Activated CD4-positive, alpha-beta T cell treated with anti-CD3 and anti-CD28 coated beads, Interleukin-2, amount 50 U/mL, for 16 hours (primary cell): ENCODE measurements at places on chromosomes 1 and 21.

GRCh38 chr1:234980291-234980644, 148.4 kb downstream of the TOMM20 start:
- DNase-seq = no peak

- DNase-seq = no peak
These were observed 434.6 kb downstream of the SMYD3 start for GRCh38 chr1:246072456-246072955.

DNA sequence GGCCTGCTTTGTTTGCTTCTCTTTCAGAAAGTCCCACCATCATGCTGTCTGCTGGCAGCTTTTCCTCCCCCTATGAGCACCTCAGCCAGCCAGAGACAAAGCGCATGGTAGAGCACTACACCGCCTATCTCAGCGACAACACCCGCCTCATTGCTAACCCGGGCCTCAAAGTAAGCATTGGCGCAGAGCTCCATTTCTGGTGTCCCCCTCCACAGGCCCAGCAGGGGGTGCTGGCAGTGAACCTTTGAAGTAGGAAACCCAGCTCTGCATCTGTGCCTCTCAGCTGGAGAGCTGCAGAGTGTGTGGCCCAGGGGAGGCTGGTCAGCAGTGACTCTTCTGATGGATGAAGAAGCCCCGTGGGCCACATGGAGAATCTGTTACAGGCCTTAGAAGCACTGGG, 81.2 kb upstream of the RAVER2 start:
- DNase-seq = peak; percentile 18

DNA sequence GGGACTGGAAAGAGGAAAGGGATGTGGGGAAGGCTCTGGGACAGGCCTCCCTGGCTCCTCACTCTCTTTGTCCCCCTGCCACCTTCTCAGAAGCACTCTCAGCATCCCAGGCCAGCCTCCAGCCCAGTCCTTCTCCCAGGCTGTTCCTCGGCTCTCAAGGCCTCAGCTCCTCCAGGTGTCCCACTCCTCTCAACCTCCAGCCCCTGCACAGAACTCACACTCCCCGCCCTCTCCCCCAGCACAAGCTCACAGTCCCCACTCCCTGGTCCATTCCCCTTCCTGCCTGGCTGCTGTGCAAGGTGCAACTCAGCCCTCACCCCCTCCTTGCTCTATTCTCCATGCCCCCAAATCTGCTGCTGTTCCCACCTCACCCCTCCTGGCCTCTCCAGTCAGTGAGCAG, 185.0 kb downstream of the HIVEP3 start:
- DNase-seq = no peak

GRCh38 chr1:5802606-5803005, 189.6 kb downstream of the NPHP4 start:
- no peak for DNase-seq

- DNase-seq = no peak
These were observed 7.5 kb upstream of the CYP4A11 start for GRCh38 chr1:46948629-46949416.

DNA sequence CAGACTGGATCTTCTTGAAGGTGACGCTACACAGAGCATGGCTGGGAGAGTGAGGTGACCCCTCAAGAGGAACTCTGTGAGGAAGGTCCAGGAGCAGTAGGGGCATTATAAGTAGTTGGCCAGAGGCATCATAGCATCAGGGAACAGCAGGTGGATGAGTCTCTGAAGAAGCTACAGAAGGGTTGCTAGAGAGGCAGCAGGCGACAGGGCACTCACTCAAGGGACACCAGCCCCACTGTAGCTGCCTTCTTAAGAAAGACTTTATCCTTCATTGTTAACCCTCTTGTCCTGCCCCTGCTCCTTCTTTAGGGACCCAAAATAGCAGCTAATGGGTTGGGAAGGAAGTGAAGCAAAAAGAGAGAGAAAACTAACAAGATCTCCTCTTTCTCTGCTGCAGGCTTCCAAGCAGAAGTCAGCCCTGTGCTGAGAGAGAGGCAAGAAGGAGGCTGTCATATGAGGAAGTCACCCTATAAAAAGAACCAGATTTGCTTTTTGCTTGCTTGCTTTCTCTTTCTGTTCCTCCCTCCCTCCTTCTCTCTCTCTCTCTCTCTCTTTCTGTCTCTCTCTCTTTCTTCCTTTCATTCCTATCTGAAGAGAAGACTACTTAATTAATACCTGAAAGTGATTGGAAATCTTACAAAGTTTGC, 7.7 kb upstream of the CD5L start:
- no peak for DNase-seq

DNA sequence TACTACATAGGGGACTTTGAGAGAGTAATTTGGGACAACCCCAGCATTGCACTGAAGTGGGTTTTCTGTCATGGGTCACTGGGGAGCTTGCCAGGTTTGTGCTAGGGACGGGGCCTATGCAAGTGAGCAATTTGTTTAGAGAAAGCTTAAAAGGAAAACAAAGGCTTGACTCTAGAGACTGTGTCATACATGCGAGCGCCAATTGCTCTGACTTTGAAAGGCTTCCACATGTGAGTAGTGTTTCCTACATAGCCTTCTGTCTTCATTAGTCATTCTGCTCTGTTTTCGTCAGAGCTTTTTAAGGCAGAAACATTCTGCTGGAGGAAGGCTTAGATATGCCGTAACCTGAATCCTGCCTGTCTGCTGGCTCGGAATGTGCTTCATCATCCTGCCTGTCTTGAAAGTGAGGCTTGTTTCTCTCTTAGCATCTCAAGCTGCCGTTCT, 28.4 kb downstream of the TRIM45 start:
- DNase-seq = no peak

DNA sequence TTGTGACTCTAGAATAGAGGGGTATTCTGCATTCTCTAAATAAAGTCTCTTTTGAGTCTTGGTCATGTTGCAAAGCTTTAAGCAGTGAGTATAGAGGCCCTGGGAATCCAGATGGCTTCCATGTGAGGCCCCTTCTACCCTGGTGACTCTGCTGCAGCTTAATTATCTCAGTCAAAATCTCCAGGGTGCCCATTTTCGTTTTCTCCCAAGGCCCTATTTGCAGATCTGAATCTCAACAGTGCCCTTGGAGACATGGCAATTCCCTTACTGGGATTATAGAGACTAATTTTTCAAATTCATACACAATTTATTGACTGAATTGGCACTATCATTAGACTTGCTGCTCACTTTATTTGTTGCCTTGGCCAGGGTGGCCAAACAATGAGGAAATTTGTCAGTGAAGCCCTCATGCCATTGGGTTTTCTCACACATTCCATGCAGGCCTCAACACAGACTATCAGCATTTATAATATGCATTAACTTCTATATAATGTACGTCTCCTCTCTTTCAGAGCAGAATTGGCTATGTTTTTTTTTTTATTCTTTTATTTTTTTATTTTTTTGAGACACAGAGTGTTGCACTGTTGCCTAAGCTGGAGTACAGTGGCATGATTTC, 35.1 kb downstream of the PROX1 start:
- DNase-seq = no peak

GRCh38 chr1:158076441-158076840, 83.0 kb downstream of the KIRREL1 start:
- no peak for DNase-seq

DNA sequence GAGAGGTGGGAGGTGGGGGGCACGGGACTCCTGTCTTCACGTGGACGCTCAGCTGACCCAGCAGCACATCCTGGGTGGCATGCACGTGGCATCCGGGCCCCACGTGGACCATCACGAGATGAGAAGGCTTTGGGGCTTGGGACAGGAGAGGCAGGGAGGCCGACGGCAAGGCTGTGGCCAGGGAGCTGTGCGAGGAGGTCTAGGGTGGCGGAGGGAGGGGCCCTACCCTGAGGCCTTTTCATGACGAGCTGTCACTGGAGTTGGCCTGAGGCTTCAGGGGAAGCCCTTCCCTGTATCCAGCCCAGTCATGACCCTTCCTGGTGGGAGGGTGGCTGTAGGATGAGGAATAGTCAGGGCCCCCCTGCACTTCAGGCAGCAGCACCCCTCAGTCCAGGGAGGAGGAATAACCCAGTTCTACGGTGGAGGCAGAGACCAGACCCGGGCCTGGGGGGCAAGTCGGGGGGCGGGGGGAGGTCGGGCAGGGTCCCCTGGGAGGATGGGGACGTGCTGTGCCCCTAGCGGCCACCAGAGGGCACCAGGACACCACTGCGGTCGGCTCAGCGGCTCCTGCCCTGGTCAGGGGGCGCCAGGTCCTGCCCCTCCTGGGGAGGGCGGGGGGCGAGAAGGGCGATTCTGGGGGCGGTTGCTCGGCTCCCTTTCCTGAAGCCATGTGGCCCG, 2.0 kb upstream of the PERM1 start:
- peak; percentile 43 for DNase-seq

GRCh38 chr1:50529510-50529909, 106.3 kb upstream of the DMRTA2 start:
- no peak for DNase-seq

DNA sequence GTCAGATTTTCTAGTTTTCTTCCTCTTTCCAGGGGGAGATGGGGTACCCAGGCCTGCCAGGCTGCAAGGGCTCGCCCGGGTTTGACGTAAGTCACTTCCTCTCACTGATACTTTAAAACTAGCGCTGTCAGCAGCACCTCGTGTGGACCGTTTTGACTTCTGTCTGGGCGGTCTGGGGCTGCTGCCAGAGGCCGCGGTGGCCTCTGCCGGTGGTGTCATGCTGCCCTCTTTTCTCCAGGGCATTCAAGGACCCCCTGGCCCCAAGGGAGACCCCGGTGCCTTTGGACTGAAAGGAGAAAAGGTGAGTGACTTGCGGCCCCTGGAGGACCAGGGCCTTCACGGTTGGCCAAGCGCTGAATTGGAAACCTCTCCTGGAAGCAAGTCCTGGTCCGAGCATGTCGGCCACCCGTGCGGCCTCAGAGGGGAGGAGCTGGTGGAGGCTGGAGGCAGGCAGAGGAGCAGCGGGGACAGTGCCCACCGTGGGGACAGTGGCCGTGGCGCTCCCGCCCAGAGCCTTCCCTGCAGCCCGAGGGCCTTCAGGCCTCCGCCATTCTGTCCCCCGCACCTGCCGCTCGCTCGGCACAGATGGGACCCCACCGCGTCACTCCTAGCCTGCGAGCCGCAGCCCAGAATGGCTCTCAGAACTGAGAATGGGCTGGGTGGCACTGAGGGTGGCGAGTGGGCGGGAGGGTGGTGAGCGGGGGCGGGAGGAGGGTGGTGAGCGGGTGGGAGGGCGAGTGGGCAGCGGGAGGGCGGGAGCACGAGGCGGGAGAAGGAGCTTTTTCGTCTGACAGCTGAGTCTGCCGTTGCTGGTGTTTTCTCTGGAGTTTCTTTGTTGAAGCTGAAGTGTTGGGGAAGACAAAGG, 9.4 kb downstream of the COL6A1 start:
- no peak for DNase-seq

GRCh38 chr1:11473491-11474034, 5.4 kb upstream of the DISP3 start:
- DNase-seq = no peak

DNA sequence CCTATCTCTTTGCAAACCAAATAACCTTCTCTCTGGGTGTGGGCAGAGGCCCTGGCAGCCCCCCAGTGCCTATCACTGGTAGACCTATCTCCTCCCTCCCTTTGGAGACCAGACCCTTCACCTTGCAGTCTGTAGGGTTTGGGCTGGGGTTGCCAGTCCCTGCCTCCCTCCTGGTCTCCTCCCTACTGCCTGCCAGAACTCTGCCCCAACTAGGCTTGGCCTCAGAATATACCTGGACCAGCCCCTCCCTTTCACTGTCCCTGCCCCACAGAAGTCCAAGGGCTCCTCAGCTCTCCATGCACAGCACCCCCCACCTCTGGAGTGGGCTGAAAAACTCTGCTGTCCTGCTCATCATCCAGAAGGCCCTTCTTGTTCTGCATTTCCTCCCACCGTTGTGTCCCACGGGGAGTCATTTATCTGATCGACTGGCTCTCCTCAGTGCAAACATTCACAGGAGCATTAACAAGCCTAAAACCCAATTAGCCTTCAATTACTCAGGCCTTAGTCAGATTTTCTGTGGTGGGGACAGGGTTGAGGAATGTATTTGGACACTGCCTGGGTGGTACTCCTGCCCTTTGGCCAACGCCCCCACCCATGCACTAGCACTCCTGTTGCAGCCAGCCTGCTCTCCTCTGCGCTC, 27.7 kb upstream of the DMBX1 start:
- no peak for DNase-seq

DNA sequence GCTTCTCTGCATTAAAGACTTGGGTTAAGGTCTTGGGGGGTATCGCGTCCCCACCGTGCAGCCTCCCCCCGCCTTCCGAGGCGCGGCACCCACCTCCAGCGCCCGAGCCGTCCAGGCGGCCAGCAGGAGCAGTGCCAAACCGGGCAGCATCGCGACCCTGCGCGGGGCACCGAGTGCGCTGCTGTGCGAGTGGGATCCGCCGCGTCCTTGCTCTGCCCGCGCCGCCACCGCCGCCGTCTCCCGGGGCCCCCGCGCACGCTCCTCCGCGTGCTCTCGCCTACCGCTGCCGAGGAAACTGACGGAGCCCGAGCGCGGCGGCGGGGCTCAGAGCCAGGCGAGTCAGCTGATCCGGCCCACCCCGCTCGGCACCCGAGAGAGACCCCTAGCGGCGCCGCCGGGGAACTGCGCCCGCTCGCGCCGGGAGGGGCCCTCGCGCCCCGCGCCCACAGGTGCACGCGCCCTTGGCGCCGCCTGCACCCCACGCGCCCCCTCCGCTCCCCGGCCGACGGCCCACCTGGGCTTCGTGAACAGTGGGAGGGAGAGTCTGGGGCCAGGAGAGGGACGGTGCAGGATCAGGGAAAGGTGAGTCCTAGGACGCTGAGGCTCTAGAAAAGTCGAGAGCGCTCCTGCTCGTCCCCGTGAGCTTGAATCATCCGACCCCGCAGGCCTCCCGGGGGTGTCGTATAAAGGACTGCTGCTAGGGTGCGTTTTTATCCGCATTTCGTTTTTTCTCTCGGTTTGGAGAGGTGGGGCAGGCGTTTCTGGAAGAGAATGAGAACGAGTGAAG, at the start of gene APP:
Gene APP, minus strand, starts transcription at position 300 of the 787 bp plus-strand sequence. Its CDS starts 150 bp downstream, at position 150.
- peak; percentile 86 for DNase-seq

- DNase-seq = no peak
These were observed 82.0 kb upstream of the JAK1 start for GRCh38 chr1:65048335-65048734.

DNA sequence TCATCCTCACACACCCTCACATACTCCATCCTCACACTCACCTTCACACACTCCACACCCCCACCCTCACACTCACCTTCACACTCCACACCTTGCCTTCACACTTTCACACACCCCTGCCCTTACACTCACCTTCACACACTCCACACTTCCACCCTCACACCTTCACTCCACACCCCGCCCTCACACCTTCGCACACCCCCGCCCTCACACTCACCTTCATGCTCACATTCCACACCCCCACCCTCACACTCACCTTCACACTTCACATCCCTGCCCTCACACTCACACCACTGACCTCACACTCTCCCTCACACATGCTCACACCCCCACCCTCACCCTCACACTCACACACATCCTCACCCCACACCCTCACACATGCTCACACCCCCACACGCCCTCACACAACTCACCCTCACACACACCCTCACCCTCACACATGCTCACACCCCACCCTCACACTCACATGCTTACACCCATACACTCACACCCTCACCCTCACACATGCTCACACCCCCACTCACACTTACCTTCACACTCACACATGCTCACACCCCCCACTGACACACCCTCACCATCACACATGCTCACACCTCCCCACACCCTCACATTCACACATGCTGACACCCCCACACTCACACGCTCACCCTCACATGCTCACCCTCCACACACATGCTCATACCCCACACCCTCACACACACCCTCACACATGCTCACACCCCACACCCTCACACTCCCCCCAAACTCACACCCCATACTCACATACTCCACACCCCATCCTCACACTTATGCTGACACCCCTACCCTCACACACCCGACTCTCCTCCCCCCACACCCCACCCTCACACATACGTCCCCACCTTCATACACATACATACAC, 44.5 kb upstream of the EDN2 start:
- no peak for DNase-seq
